ENCODE measurements at places on chromosomes 3 and 15. TPM values are rescaled to one million over a fixed set of nuclear protein-coding genes. Genes with fewer than 3 reads are reported as not detected.

- no peak overlapping the region for H3K4me3 ChIP-seq
- no peaks in the 10 kb centered on the region for H3K36me3 ChIP-seq
- H3K4me1 ChIP-seq: no peaks in the 10 kb centered on the region
- H3K27ac ChIP-seq: no peak overlapping the region
Measured at GRCh38 chr3:41997702-41998550, 36.0 kb upstream of the ULK4 start.

GRCh38 chr3:113638910-113639309 is 57.5 kb downstream of the USF3 start:
- no peaks in the 10 kb centered on the region for H3K36me3 ChIP-seq
- H3K4me3 ChIP-seq: no peak overlapping the region
- no peaks in the 10 kb centered on the region for H3K4me1 ChIP-seq

Gene P2RY1
- 29.0 TPM for total RNA-seq

Gene DET1
- total RNA-seq: 2.3 TPM

- H3K4me3 ChIP-seq: no peak overlapping the region
- H3K4me1 ChIP-seq: peaks cover 32% of the 10 kb centered on the region
- DNase-seq: no peak
Measured at GRCh38 chr3:56823421-56823926, 21.7 kb upstream of the ARHGEF3 start.

GRCh38 chr3:148955544-148956346 is 35.6 kb upstream of the GYG1 start:
- H3K4me3 ChIP-seq: no peak overlapping the region
- DNase-seq: peak; percentile 88
- peak overlapping the region; percentile 78 for H3K27ac ChIP-seq

DNA sequence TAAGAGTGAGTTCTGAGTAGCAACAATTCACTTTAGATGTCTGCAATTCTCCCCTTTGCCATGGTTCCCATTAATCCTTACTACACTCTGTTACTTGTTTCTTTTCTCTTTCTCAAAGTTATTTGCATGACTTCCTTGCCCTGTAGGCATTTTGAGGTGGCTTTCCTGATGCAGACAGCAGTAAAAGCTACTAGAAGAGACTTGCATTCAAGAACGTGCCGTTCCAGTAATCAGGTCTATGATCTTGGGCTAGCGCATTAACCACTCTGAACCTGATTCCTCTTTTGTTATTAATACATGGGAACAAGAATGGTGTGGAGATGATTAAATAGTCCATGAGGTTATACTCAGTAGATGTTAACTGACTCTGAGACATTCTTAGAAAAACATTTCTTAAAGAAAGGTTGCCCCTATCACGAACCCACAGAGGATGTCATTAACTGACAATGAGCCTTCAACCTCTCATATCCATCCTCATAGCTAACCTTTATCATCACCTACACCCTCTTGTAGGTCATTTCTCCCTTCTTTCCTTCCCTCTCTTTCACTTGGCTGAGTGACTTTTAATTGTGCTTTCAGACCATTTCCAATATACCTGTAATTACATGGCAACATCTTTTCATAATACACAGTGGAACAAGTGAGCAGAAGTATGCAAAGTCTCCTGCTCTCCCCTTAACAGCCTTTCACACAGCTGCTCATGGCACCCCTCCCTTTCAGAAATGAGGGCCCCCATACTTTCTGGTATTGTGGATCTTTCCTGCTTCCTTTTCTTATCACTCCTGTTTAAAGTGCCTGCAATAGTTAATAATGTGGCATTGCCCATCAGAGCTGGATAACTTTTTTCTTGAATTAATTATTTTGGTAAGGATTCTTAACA is 175.9 kb downstream of the CHST2 start:
- DNase-seq: no peak
- H3K4me3 ChIP-seq: no peak overlapping the region
- no peak overlapping the region for H3K27ac ChIP-seq
- peaks cover 6% of the 10 kb centered on the region for H3K4me1 ChIP-seq
- H3K36me3 ChIP-seq: no peaks in the 10 kb centered on the region
- H3K27me3 ChIP-seq: no peaks in the 10 kb centered on the region

DNA sequence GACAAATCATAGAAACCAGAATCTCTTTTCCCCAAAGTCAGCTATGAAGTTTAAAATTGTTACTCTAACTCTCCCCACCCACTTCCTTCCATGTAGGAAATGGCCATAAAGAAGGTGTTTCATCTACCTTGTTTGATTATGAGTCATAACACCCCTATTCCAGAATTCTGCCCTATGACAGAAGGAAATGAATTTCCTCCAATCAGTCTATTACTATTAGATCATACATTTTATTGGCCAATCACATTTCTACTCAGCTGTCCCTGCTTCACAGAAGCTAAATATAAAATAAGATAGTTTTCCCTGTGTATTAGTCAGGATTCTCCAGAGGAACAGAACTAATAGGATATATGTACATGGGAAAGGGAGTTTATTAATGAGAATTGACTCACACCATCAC is 102.1 kb downstream of the TGFBR2 start:
- H3K4me1 ChIP-seq: no peaks in the 10 kb centered on the region
- DNase-seq: no peak
- H3K4me3 ChIP-seq: no peak overlapping the region
- H3K36me3 ChIP-seq: no peaks in the 10 kb centered on the region
- H3K27ac ChIP-seq: no peak overlapping the region

- no peaks in the 10 kb centered on the region for H3K36me3 ChIP-seq
- no peak overlapping the region for H3K27ac ChIP-seq
- no peaks in the 10 kb centered on the region for H3K27me3 ChIP-seq
Measured at GRCh38 chr15:86541540-86541939, 461.9 kb downstream of the AGBL1 start.

Gene PFKFB4
- total RNA-seq: not detected

GRCh38 chr3:160748231-160748630 is 7.8 kb upstream of the PPM1L start:
- no peak for DNase-seq
- no peak overlapping the region for H3K27ac ChIP-seq
- H3K4me3 ChIP-seq: no peak overlapping the region
- H3K27me3 ChIP-seq: no peaks in the 10 kb centered on the region
- peaks cover 24% of the 10 kb centered on the region for H3K4me1 ChIP-seq

All from stomach (tissue), 19 donors.